ENCODE measurements at places on chromosomes 11 and 22.

DNA sequence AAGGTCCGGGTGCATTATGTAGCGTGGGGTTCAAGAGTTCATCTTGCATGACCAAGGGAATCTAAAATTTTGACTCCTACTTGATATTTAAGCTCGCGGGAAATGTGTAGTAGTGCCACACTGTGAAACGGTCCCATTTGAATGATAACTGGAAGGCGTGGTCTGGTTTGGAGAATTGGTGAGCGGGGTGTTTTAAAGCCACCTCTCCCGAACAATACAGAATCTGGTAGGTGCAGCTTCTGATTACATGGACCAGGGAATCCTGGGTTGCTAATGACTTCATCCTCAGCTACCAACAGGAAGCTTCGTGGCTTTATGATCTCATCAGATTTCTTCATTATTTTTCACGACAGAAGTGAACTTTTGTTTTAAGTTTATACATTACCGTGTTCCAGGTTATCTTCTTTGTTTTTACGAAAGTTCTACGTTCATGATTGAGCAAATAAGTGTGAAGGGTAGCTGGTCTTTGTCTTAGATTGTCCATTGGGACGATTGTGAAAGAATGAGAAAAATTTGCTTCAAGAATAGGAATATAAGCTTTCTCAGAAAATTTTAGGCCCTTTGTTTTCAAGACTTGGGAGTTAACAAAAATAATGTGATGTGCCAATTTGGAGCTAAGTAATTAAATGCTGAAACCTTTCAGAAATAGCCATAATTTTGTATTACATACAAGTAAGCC lies 1.7 kb downstream of the QSER1 start:
- peak; percentile 81 for DNase-seq

GRCh38 chr11:13972043-13972910 lies 9.8 kb downstream of the SPON1 start:
- DNase-seq, result no peak

DNA sequence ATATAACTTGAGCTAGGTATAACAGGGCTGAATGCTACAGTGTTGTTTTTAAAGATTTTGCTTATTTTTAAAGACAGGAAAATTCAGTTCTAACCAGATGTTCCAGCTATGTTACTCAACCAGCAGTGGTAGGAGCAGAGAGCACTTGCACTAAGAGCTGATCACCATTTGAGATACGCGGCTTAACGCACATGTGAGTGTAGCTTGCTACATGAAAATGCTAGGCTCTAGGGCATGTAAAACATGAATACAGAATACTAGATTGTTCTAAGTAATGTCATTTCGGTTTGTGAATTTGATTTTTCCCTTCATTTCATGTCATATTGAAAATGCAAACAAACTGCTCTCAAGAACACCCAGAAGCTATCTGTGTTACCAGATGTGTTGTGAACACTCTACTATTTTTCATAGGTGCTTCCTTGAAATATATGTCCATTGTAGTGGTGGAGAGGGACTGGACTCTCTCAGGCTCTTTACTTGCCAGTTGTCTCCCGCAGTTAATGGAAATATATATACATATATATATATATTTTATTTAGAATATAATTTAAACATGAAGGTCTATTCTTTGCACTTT lies 10.8 kb upstream of the TECTA start:
- no peak for DNase-seq

- DNase-seq, result no peak
Observed at GRCh38 chr22:27799015-27799826, 2.3 kb downstream of the MN1 start.

DNA sequence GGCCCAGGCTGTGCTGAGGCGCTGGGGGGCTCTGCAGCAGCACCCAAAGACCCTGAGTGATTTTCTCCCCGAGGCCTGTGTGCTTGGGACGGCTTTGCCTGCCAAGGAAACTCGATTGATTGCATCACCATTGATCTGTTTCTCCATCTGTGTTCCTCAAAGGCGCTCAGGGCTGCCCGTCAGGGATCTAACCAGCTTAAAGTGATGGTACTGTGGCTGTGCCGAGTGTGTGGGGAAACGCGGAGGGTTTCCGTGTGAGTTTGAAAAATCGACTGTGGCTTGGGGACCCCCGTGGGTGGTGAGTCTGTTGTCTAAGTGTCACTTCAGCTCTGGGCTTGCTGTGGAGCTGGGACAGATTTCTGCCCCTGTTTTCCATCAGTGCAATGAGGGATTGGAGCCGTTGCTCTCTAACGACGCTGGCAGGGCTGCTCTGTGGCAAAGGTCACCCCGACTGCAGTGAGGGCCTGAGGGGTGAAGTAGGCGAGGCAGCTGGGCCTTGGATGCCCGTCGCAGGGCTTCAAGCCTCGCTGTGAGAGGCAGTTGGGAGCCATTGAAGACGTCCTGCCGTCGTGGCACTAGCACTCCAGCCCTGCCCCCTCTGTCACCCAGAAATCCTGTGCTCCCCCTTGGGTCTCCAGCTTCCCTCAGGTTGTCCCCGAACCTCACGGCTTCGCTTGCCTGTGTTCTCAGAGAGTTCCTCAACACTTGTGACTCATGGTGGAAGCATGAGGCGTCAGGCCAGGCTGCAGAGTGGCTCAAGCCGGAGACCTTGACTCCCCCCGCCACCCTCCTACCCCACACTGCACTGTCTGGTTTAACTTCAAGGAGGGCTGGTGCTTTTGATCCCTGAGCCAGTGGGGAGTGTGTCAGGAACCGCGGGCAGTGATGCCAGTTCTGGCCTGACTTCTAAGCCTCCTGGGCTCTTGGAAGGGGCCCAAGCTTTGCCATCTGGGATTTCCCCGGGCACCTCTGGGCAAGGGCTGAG lies 21.8 kb downstream of the CACNA1I start:
- no peak for DNase-seq

DNA sequence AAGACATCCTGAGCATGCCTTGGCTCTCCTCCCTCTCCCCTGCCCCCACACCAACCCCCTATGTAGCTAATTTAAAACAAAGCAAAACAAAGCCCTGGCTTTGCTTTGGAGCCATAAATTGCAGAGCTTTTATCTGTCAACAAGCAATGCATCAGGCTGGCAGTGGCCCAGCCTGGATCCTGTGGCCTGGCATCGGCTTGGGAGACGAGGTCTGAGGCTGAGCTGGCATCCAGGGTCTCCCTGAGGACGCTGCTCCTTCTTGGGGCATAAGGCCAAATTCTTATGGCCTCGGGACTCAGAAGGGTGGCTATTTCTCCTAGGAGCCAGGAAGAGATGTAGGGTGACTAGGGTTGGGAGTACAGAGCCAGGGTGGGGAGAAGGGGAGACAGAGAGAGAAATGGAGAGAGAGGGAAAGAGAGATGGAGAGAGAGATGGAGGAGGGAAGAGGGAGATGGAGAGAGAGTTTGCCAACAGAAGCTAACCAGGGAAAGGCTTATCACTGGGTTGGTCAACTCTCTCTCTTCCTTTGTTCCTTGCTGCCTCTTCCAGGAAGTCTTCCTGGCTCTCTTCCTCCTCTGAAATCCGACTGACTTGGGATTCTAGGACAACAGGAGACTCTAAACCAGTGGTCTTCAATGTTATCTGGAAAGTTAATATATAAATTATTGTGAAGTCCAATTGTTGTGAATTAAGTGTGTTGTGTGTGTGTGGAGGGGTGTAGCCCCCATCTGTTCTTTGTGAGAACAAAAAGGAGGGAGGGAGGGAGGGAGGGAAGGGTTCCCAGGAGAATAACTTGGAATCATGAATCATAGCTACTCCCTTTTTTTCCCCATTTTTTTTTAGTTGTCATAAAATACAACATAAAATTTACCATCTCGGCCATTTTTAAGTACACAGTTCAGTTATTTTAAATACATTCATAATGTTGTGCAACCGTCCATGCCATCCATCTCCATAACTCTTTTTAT lies 29.1 kb downstream of the TSPAN18 start:
- no peak for DNase-seq

GRCh38 chr11:126115816-126116331 lies 53.2 kb upstream of the CDON start:
- DNase-seq, result no peak

- no peak for DNase-seq
Observed at GRCh38 chr11:76621466-76621865, 49.1 kb downstream of the LRRC32 start.

GRCh38 chr11:77190331-77191075 lies 62.5 kb downstream of the MYO7A start:
- no peak for DNase-seq

- no peak for DNase-seq
Observed at GRCh38 chr11:125069008-125069407, 5.9 kb downstream of the SLC37A2 start.

GRCh38 chr11:6480299-6480914 lies 724 bp downstream of the ARFIP2 start:
- DNase-seq, result no peak

DNA sequence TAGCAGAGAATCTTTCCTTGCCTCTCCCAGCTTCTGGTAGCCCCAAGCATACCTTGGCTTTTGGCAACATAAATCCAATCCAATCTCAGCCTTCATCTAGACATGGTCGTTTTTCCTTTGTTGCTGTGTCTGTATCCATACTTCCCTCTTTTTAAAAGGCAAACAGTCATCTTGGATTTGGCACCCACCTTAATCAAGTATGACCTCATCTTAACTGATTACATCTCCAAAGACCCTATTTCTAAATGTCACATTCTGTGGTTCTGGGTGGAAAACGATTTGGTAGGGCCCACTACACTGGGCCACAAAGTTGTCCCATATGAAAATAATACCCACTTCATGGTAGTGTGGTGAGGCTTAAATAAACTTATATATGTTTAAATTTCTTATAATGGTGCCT lies 852 bp downstream of the BUD13 start:
- no peak for DNase-seq

GRCh38 chr11:29309992-29310391 lies 706.8 kb downstream of the KCNA4 start:
- no peak for DNase-seq

GRCh38 chr22:35660291-35661127 lies 12.3 kb downstream of the APOL6 start:
- peak; percentile 43 for DNase-seq

GRCh38 chr11:76691655-76692054 lies 21.1 kb upstream of the LRRC32 start:
- DNase-seq, result no peak

DNA sequence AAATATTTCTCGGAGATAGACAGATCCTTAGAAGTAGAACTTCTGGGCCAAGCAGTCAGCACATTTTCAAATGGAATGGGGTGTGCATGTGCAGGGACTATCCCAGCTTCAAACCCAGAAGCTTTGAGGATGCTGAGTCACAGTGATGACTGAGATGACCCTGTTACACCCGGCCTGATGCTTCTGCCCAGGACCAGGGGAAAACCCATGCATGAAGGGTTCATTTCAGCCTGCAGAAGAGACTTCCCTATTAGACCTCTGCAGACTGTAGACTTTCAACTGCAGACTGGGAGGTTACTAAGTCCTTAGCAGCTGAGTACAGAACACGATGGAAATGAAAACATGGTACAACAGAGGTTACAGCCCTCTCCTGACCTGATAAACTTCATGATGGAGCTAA lies 3.6 kb upstream of the OR2AT4 start:
- no peak for DNase-seq

DNA sequence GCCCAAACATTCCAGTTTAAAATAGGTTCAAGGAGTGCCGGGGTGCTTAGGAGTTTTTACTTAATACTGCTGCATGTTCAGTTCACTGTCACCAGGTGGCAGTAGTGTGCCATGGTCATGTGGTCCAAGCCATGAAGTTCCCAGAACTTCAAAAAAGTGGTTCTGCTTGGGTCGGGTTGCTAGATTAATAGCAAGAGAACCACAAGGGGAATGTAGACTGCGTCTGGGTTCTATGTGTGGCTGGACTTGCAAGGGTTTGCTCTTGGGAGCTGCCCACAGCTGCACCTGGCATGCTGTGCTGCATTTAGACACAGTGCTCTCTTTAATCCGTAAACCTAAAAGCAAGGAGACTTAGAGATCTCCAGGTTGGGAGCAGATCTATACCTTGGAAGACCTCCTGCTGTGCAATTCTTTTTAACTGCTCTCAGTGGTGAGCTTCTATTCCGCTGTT lies 6.5 kb upstream of the SPON1 start:
- peak; percentile 69 for DNase-seq

DNA sequence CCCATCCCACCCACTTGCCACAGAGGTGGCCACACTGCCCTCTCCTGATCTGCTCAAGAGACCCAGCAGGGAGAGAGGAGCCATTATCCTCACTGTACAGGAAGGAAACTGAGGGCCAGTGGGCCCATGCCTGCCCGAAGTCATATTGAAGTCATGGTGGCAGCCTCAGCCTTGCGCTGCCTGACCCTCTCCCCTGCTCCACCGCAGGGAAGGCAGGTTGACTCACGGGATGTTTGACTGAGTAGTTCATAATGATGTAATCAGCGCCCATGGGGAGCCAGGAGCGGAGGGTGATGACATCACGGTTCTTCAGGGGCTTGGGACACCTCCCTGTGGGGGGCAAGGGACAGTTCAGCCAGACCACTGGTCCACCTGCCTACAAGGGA lies 6.1 kb upstream of the ARAP1 start:
- DNase-seq, result no peak

DNA sequence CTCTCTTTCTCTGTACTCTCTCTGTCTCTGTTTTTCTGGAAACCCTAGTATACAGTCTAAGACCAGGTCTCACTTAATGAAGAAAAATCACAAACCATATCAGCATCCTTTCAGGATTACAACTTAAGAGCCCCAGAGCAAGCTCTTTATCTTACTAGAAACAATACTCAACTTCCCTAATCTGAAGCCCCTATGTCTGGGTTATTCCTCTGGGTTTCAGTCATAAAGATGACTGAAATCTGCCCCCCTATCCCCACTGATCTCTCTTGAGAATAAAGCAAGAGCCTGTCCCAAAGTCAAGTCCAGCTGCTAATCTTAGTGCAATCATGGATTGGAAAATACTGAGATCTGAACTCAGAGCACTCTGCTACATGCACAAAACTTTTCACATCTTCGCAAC lies 53.9 kb upstream of the PICALM start:
- no peak for DNase-seq

- no peak for DNase-seq
Observed at GRCh38 chr11:130490682-130491449, 42.4 kb downstream of the ADAMTS15 start.

GRCh38 chr22:28798810-28799605 lies 1.4 kb downstream of the XBP1 start:
- no peak for DNase-seq

GRCh38 chr11:31798554-31799434 lies 12.3 kb downstream of the PAX6 start:
- DNase-seq, result no peak

DNA sequence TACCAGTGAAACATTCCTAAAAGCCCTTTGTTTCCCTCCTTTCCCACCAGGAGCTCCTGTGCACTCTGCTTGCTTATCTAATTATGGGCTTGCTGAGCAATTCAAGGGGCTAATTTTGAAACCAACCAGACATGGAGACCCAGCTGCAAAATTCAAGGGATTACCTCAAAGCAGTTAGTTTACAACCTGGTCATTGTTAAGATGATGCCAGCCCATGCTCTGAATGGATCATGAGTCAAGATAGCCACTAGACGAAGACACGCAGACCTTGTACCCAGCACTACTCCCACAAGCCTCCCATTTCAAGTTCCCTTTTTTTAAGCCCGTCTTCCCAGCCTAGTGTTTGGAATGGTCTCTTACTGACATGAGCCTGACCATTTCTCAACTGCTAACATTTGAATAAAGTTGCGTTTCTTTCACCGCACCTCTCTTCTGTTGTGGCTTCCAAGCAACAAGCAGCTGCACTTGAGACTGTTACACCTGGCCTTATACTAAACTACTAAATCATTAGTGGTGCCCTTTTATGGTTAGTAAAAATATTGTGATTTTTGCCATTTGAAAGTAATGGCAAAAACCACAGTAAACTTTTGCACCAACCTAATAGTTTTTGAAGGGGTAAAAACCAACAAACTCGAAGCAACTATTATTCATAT lies 315.3 kb upstream of the LUZP2 start:
- no peak for DNase-seq

- DNase-seq, result no peak
Observed at GRCh38 chr22:46418827-46419226, 83.3 kb downstream of the TRMU start.
